NCI-H446 (cell line): ENCODE measurements at places on chromosomes 16 and 17.
A peak's percentile ranks its signal among the peaks of the same experiment; 100 is the strongest.

DNA sequence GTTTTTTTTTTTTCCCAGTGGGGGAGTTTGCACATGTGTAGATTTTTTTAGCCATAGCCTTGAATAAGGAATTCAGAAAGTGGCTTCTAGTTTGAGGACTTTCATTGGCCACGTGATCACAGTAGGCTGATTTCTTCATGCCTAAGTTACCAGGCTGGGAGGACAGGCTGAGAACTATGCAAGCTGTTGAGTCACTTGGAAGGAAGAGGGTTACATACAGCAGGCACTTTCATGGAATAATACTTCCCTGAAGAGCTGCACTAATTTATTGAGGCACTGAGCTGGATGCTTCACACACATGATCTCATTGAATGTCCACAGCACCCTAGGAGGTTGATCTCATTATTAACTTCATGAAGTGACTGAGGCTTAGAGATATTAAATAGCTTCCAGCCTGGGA, 22.8 kb downstream of the PRKCB start:
- DNase-seq = no peak

- DNase-seq = peak; percentile 50
Observed at GRCh38 chr17:59165933-59166342, 10.4 kb downstream of the PRR11 start.

- DNase-seq = no peak
Observed at GRCh38 chr17:65052585-65052984, 4.0 kb downstream of the GNA13 start.

- no peak for DNase-seq
Observed at GRCh38 chr16:64428463-64429113, 693.3 kb downstream of the CDH11 start.

DNA sequence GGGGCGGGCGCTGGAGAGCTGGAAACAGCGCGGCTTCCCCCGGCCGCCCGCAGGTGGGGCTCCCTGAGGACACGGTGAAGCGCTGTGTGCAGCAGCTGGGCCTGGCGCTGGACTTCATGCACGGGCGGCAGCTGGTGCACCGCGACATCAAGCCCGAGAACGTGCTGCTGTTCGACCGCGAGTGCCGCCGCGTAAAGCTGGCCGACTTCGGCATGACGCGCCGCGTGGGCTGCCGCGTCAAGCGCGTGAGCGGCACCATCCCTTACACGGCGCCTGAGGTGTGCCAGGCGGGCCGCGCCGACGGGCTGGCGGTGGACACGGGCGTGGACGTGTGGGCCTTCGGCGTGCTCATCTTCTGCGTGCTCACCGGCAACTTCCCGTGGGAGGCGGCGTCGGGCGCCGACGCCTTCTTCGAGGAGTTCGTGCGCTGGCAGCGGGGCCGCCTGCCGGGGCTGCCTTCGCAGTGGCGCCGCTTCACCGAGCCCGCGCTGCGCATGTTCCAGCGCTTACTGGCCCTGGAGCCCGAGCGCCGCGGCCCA, 27.8 kb downstream of the SBK1 start:
- DNase-seq = no peak

DNA sequence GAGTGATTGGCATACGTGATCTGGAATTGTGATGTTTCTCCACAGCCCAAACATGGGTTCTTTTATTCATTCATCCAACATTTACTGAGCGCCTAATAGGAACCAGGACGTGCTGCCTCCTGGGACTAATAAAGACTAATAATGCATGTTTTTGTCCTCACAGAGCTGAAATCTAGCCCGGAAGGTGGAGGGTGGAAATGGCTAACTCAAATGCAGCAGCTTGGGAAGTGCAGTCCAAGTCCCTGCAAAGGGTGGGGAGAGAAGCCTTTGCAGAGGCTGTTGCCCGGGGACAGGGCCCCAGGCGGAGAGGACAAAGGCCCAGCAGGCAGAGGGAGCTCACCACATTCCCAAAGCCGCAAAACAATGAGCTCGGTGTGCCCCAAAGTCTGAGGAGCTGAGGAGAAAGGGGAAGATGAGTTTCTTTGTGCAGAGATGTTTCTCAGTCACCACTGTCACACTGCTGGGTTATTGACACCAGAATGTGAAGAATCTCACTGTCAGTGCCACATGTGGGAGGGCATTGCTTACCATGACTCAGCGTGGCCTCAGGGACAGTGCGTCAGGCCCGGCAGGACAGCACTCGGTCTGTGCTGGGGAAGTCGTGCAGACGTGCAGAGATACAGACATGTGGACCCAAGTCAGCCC, 118.2 kb upstream of the CHMP6 start:
- no peak for DNase-seq

- no peak for DNase-seq
Observed at GRCh38 chr17:65057531-65058090, 1.1 kb upstream of the GNA13 start.

DNA sequence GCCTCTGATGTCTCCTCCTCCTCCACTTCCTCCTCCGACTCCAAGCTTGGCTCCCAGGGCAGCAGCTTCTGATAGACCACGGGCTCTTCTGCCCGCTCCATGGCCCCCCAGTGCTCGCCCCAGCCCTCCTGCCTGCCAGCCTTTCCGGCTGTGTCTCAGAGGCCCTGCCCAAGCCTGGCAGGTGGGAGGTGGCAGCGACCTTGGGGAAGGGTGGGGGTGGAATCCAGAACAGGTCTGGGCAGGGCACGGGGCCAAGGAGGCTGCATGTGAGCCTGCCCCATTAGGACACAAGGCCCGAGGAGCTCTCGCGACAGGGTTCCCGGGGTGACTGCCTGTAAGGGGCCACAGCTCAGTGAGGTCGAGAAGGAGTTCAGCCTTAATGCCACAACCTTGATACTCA, at the start of gene GGT6:
GGT6 (minus strand) TSS at position 157 of the 400 bp plus-strand sequence; CDS start at position 101, 56 bp downstream.
- DNase-seq = no peak
